Vagina (tissue), 2 donors: ENCODE measurements at places on chromosomes 1 and 21. TPM values are rescaled to one million over a fixed set of nuclear protein-coding genes. Genes with fewer than 3 reads are reported as not detected.

- no peak for DNase-seq
Observed at GRCh38 chr1:88401313-88401712, 282.8 kb upstream of the PKN2 start.

DNA sequence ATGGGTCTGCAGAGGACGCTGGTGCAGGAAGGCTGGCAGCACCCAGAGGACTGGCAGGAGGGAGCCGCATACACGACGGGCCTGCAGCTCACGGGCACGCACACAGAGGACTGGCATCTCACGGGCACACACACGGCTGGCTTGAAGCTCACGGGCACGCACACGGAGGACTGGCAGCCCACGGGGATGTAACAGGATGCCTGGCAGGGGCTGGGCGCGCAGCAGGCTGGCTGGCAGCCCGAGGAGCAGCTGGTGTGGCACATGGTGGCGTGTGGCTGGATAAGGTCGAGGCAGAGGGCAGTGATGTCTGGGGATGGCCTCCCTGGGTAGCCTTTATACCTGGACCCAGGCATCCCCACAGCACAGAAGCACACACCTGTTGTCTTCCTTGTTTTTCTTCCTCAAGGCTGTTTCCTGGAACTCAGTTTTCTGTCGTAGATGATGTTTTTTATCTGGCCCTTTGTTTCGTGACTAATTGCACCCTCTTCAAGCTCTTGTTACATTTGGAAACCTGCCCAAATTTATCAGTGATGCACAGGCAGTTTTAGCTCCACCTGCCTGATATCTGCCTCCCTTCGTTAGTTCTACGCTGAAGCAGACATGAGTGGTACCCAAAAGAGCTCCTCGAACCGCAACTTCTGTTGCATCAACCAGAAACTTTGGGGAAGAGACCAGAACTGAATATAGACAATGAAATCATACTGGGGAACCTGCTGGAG is at the start of gene KRTAP12-1:
KRTAP12-1 (minus strand) TSS at position 303 of the 719 bp plus-strand sequence; CDS start at position 263, 40 bp downstream.
- DNase-seq = peak; percentile 87

DNA sequence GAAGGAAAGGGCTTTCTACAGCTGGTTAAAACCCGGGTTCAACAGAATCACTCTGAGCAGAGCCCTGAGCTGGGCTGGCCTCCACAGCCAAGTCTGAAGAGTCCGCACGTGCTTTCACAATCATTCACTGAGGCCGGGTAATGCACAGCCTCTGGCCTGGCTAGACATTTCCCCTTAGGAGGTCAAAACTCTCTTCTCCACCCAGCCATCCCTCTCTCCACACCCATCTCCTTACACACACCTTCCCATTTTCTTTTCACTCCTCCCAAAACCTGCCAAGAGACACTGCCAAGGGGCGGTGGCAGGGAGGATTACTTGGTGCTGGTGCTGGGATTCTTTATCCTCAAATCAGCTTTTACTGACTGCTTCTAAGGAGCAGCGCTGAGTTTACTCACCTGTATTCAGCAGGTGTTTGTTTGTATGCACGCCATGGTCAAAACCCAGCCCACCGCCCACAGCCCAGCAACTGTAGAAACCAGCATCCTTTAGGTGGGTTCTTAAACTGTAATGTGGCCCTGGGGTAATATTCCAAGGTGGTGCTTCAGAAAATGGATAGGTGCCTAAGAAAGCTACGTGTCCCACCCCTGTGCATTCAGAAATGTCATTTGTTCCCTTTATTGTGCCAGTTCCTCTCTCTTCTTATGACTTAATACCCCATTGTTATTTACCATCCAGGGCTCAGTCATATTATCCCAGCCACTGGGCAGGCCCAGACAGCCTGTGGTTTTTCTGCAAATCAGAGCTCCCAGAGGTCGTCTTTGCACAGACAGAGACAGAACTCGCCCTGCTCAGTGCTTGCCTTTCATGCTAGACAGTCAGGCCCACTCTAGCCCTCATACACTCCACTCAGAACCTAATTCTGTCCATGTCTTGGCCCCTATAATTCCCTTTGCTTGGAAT is 80.2 kb downstream of the ADSS2 start:
- DNase-seq = no peak

TTC22 gene
- total RNA-seq = 43.5 TPM

DNA sequence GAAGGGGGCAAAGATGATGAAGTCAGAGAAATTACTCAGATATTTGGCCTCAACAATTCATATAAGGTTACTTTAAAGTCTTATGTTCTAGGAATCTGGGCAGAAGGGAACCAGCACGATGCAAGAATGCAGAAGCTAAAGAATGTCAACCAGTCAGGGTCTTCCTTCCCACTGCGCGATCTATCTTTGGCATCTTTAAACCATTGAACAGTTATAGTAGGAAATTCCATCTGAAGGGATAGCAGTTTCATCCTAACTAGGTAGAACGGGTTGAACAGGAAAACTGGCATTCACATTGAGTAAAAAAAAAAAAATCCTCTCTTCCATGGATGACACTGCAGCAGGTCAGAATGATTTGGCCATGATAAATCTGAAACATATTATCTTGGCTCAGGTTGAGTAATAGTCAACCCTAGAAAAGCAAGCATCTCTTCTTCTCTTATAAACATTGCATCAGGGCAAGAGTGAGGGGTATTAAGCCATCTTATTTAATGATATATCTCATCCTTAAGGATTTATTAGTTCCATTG is 6.3 kb downstream of the CRCT1 start:
- DNase-seq = no peak

E2F2 gene
- 2.9 TPM for total RNA-seq

GRCh38 chr1:166113630-166114029 is 53.2 kb downstream of the FAM78B start:
- DNase-seq = peak; percentile 56

DNA sequence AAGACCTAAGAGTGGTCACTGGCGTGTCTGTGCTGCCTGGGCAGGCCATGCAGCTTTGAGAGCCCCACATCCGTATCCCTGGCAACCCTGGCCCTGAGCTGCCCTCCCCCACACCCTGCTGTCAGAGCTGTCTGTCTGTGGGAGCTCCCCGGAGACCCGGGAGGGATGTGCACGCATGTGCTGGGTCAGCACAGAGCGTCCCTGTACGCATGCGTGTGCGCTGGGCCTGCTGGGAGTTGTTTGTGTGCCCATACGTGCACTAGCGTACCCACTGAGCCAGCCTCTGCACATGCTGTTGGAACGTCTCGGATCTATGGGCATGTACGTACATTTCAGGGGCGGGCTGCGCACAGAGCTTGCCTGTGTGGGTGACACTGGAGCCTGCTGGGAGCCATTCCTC is 89.3 kb downstream of the EPHB2 start:
- DNase-seq = no peak
